CD4-positive, alpha-beta T cell treated with Interferon gamma for 1 hour (primary cell): ENCODE measurements at places on chromosomes 7 and 10.

GRCh38 chr7:105309235-105310169, 79.2 kb downstream of the SRPK2 start:
- no peak for DNase-seq

DNA sequence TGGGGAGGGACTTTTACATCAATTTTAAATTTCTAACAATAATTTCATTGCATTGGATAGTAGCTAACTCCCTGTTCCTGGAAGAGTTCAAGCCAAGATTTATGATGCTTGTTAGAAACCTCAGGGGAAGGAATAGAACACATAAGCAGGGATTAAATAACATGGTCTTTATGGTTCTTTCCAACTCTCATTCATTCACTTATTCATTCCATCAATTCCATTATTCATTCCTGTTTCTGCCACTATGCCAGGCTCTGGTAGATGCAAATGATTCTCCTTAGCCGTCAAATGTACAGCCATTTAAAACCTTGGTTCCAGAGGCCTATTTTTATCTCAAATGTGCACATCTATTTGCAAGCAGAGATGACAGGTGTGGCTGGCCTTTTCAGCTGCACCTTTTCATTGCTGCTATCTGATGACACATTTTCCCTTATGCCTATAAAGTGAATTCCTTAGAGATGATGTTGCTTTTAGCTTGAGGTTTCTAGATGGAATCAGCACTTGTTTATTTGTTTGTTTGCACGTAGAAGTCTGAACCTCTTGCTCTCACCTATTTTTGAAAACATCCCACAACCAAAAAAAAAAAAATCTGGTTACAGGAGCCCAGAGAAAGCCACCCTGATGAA, 205.7 kb upstream of the IGFBP3 start:
- DNase-seq, result no peak

GRCh38 chr10:49113741-49114141, 1.6 kb downstream of the VSTM4 start:
- no peak for DNase-seq

DNA sequence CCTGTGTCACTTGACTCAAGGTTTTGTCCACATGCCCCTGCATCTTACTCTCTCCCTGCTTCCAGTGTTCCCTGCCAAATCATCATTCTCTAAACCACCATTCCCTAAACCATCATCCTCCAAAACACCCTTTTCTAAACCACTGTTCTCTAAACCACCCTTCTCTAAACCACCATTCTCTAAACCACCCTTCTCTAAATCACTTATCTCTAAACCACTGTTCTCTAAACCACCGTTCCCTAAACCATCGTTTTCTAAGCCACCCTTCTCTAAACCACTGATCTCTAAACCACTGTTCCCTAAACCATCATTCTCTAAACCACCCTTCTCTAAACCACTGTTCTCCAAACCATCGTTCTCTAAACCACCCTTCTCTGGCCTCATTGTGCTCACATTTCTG, 142.1 kb downstream of the CXCL12 start:
- DNase-seq, result no peak

DNA sequence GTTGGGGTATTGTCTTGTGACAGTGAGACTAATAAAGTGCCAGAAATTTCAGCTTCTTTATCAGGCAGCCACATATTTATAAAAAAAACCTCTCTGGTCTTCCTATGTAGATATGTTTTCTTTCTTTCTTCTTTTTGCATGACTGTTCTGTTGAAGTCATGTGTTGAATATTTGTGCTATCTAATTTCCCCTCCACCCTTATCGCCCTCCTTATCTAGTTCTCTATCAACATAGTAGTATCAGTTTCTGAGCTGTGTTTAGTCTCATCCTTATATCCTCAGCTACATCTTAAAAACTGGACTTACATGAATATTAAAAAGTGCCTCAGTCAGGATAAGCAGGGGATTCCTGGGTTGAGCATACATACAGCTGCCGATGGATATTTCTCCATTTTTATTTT, 53.9 kb downstream of the SEMA3D start:
- DNase-seq, result no peak

DNA sequence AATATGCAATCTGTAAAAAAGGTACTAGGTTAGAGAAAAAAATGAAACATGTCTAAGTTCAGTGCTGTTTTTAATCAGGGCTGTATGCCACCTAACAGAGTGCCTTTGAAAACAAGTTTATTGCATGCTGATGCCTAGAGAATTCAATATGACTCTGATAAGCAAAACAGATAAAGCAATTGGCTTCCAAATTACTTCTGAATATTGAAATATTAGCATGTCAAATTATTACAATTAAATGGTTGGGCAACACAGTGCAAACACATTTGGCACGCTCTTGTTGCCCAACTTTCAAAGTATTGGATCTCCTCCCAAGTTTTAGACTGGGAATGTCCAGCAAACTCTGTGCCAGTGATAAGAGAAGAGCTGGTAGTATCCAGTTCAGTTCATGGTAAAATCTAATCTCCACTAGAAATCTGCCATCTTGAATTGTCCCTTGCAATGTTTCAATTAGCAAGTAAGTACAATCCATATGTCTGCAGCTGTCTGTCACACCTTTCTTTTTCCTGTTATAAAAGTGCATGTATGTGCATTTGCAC, 65.2 kb upstream of the FAM133B start:
- DNase-seq, result no peak

DNA sequence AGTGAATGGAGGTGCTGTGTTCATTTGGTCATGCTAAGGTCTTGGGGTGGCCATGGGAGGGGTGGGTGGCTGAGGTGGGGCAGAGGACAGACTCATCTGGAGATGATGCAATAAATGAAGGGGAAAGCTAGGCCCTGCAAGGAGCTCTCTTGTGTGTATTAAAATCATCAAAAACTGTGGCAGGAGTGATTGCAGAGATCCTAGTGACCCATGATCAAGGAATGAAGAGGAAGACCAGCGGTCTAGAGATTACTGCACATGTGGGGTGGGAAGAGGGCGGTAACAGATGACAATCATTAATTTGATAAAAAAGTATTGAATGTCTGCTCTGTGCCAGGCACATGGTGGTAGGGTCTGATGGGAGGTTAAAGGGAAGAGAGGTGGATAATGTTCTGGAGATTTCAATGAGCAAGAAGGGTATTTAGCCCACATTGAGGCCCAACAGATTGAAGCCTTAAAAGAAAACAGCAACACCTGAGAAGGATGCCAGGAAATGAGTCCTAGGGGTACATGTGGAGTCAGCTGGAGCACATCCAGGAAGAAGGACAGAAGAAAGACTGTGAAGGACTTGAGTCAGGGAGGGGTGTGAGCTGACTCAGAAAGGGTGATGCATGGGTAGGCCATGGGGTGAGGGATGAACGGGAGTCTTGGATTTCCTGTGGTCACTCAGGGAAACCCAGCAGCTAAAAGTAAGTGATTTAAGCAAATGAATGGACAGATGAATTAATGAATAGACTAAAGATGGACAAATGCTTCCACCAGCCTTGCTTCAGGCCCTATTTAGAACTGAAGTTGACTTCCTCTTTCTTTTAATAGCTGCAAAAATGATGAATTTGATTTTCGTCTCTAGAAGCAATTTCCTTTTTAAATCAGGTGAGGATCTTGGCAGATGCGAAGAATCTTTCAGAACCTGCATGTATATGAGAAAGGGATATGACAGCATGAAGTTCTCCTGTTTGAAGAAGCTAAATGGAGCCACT, 83.1 kb upstream of the IGFBP3 start:
- no peak for DNase-seq

DNA sequence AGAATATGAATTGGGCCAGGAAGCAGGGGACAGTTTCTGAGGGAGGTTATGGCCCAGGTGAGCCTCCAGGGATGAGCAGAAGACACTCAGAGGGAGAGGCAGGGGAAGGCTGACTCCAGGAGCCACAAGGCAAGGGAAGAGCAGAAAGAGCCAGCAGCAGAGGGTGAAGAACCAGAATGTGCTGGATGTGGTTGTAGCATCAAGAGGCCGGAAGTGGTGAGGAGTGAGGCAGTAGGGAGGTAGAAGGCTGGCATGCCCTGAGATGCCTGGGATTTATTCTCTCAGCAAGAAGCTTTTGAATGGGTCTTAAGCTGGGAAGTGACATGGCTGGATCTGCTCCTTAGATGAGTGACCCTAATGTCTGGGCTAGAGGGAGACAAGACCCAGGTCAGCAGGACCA, 311.7 kb downstream of the DOCK4 start:
- DNase-seq, result no peak

DNA sequence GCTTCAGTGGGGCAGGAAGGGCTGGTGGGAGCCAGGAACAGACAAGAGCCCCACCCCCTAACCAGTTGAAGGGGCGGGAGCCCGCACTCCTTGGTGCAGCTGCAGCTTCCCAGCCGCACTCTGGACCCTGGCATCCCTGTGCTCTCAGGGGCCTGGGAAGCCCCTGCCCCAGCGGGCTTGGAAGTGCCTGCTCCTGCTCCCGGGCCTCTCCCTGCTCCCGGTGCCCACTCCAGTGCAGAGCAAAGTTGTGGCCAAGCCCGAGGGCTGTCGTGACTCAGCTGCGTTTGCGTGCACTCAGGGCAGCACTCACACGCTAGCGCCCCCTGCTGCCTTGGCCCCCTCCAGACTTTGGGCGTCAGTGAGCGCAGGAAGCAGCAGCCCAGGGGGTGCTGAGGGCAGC, 883.8 kb downstream of the LRMDA start:
- DNase-seq, result no peak

DNA sequence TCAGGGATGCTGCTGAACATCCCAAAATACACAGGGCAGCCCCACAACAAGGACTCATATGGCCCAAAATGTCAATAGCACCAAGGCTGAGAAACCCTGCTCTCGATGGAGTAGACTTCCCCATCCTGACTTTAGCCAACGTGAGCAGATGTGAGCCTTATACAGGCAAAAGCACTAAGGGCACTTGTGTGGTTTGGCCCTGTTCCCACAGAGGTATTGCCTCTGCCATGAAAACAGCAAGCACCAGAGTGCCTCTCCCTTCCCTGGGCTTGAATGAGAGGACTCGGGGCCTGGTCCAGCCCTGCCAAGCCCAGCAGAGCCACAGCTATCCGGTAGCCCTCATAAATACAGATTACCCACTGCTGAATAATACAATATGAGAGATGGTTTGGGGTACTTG, 47.5 kb downstream of the ACSM6 start:
- no peak for DNase-seq
